ENCODE measurements at places on chromosomes 4 and X.

- DNase-seq: peak; percentile 76
Measured at GRCh38 chrX:25016938-25017598, 1.3 kb upstream of the ARX start.

DNA sequence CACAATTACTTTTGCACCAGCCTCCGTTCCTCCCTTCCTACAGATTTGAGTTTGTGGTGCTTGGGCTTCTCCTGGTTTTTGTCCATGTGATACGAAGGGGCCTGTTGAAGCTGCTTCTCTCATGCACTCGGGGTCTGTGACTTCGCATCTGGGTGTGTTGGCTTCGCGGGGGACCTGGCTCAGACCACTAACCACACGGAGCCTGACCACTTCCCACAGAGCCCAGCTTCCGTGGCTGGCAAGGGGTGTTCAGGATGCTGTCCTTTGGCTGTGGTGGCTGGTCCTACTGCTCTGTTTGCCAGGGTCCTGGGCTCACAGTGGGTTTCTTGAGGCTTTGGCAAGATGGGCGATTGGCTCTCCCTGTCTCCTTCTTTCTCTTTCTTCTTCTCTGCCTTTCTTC lies 19.8 kb upstream of the XG start:
- DNase-seq: no peak

- no peak for DNase-seq
Measured at GRCh38 chr4:27685091-27685490, 824.5 kb downstream of the STIM2 start.

- no peak for DNase-seq
Measured at GRCh38 chrX:137569470-137569891, 3.6 kb downstream of the ZIC3 start.

GRCh38 chr4:689723-690122 lies 772 bp upstream of the SLC49A3 start:
- DNase-seq: no peak

- DNase-seq: no peak
Measured at GRCh38 chr4:32135642-32136041, 1415.5 kb downstream of the PCDH7 start.

DNA sequence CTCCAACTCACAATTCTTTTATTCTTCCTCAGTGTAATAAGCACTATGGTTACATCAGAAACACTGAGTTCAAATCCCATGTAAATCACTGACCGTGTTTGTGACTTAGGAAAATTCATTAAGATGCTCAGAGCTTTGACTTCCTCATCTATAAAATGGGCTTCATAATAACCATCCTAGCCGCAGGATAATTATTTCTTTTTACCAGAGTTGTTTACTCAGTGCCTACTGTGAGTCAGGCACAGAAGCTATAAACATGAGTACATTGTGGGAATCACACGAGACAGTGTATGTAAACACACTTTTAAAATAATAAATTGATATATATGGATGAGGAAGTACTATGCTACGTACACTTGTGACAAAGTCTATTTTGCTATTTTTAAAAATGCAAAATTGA lies 296.3 kb upstream of the TENM3 start:
- DNase-seq: no peak

DNA sequence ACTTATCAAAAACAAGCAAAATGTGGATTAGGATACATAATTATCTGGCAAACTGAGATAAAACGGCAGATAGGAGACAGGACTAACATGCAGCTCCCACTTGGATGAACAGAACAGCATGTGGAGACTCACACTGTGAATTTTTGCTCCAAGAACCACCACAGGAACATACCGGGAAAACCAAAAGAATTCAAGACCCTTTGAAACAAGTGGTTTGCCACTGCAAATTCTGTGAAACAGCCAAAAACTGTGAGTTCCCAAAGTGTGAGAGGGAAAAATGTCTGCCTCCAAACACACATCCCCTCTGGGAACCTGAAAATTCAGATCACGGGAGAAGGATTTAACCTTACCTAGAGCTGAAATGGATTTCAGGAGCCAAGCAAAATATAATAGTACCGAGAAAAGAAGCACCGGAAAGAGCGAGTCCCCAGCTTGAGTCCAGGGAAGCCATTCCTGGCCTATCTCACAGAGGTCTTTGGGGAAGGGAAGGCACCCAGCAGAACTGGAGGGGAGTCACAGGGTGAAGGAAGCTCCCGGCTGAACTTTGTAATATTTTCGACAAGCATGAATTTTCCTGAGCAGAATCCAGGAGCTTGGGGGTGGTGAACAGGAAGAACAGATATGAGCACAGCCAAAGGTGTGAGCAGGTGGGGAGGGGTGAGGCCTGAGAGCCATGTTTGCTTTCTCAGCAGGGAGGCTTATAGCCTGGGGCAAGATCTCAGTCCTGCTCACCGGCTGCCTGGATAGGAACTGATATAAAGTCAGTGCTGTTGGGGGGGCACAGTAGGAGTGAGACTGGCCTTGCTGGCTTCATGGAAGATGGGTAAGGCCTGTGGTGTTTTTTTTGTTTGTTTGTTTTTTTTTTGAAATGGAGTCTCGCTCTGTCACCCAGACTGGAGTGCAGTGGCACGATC lies 23.9 kb downstream of the MANBA start:
- no peak for DNase-seq

DNA sequence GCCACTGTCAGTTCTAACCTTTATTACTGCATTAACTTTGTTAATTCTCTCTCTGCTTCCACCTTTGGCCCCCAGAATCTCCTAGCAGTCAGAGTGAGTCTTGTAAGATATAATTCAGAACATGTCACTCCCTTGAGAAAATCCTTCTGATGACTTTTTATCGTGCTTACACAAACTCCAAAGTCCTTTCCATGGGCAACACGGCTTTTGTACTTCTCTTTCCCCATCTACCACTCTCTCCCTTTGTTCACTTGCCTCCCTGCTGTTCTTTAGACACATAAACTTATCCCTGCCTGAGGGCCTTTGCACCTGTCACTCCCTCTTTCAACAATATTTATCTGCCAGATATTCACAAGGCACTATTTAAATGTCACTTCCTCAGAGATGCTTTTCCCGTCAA lies 64.8 kb downstream of the MAOB start:
- no peak for DNase-seq

DNA sequence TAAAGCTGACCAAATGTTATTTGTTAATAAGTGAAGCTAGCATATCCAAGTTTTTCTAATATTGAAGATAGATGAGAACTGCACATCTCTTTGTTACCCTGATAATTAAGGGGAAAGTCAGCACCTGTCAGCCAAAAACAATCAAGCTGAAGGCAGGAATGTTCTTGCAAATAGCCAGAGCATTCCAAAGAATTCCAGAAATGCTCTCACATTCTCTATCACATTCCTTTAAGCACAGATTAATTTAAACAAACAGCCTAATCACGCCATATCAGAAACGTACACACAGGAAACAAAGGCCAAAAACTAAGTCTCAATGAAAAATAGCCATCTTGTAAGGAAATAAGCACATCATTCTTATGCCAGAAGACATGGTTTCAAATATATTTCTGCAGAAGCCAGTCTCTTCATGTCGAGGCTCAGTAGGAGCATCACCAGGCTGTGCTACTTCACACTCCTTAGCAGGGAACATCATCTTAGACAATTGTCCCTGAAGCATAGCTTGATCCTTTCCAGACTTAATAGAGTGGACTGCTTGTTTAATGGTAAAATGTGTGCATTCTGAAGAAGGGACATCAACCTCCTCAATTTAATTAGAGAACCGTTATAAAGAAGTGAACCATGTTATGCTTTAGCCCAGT lies 252.9 kb upstream of the TTC29 start:
- DNase-seq: no peak

DNA sequence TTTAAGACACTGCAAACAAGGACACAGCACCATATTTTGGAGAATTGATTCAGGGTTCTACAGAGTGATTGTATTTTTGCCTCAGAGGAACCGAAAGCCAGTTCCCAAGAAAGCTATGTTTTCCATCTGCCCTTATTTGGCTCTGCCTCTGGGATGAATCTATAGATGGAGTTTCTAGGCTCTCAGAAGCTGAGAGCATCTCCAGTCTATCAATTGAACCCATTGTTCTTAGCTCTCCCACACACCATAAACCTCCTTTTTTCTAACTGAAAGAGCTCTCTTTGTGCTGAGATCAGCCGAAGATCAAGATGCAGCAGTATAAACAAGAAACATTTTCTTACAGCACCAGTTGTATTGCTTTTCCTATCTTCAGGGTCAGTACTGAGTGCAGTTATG lies 16.9 kb downstream of the PLP1 start:
- DNase-seq: no peak

GRCh38 chr4:120672558-120673147 lies 249.9 kb downstream of the PRDM5 start:
- DNase-seq: no peak

- DNase-seq: peak; percentile 31
Measured at GRCh38 chr4:110587666-110588285, 35.1 kb downstream of the PITX2 start.

DNA sequence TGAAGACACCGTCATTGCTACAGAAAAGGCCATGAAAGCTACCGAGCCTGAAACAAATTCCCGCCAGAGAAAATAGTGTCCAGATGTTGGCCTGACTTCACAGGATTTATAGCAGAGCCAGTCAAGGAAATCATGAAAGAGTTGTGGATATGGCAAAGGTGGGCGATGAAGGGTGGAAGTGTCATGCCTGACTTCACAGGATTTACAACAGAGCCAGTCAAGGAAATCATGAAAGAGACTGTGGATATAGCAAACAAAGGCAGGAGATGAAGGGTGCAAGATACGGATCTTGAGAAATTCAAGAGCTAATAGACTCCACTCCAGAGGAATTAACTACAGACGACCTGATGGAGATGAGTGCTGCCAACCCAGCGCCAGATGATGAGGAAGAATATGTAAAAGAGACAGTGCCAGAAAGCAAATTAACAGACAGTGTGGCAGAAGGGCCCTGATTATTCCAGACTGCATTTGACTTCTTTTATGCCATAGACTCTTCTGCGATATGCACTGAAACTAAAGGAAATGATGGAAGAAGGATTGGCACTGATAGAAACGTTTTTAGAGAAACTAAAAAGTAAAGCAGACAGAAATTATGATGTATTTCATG lies 17.2 kb downstream of the TRMT44 start:
- DNase-seq: no peak

- no peak for DNase-seq
Measured at GRCh38 chr4:30943356-30943755, 223.2 kb downstream of the PCDH7 start.

- no peak for DNase-seq
Measured at GRCh38 chrX:39893417-39894338, 204.1 kb downstream of the BCOR start.

DNA sequence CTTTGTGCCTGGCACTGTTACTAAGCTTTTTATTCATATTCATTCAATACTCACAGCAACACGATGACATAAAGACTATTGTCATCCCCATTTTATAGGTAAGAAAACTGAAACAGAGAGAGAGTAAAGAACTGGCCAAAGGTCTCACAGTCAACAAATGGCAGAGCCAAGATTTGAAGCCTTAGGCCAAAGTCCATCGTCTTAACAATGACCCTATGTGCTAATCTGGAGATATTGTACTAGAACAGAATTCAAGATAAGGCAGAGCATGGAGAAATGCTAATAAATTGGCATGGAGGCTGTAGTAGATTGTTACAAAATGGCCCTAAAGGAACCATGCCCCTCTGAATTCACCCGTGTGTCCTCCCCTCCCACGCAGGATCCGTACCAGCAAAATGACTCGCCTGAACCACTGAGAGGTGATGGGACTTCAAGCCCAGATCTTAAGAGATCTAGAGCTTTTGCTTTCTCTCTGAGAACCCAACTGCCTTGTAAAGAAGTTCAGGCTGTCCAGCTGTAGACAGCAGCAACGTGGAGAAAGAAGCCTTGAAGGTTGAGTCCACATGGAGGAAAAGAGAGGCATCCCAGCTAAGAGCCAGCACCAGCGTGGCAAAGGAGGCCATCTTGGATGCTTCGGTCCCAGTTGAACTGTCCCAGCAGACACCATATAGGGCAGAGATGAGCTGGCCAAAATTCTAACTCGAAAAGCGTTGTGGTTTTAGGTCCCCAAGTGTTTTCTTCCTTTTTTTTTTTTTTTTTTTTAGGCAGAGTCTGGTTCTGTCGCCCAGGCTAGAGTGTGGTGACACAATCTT lies 52.8 kb upstream of the RBM47 start:
- DNase-seq: no peak

DNA sequence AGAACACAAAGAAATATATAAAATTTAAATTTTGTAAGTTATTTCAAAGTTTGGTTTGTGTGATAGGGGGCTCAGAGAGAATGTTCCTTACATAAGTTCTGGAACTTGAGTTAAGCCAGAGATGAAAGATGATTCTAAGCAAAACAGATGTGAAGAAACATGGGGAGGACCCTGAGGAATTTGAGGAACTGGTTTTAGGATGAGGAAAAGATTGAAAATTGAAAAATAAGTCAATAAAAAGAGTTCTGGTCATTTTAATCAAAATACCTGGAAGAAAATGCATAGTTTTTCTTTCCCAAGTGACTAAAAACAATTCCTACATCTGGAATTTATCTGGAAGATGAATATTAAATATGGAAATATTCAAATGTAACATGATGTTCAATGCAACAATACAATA lies 37.4 kb downstream of the HELQ start:
- DNase-seq: no peak

DNA sequence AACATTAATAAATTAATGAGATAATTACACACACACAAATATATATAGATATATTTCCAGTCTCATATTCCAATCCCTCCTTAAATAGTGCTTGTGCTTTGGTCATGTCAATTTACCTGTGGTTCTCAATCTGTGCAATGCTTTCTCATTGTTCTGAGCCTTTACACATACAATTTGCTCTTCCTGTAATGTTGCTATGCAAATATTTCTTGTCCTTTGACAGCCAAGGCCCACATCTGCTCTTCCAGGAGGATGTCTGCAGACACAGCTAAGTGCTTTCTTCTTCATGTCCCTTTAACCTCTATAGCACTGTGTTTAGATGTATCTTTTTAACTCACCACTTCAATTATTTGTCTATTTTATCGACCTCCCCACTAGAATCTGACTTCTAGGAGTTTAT lies 67.3 kb upstream of the RAPGEF2 start:
- DNase-seq: no peak

Data from H7 (cell line).